Esophagus muscularis mucosa (tissue), 4 donors: ENCODE measurements at places on chromosomes 2 and 18. TPM values are rescaled to one million over a fixed set of nuclear protein-coding genes. Genes with fewer than 3 reads are reported as not detected.

DNA sequence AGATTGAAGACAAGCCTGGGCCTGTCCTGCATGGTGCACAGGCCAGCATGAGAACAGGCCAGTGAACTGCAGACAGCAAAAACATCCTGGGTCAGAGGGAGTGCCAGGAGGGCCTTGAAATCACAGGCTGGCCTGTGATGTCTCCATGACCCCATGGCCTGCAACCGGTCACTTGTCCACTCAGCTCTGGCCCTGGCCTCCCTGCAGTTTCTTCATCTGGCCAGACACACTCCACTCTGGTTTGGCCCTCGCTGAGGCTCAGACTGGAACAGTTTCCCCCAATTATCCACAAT lies 12.6 kb downstream of the CYRIA start:
- no peak for DNase-seq

SETBP1 gene
- 40.9 TPM for total RNA-seq

DNA sequence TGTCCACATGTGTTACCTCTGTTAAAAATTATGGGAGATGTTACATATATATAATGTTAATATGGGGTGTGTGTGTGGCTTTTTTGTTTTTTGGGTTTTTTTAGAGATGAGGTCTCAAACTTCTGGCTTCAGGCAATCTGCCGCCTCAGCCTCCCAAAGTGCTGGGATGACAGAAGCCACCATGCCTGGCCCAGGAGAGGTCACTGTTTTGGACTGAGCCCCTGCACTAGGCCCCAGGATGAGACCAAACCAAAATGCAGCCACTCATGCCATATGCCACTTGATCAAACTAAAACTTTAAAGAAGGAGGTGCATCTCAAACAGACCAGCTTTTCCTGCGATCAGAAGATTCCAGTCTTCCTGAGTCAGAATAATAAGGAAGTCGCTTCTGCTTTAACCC lies 2.5 kb downstream of the ADI1 start:
- no peak for DNase-seq

- no peak for DNase-seq
Measured at GRCh38 chr18:25962176-25962575, 128.2 kb downstream of the SS18 start.

- no peak for DNase-seq
Measured at GRCh38 chr18:74248189-74248588, 43.6 kb downstream of the CYB5A start.

AQP12B gene
- total RNA-seq, result not detected

GRCh38 chr2:232750135-232750671 lies 26.2 kb downstream of the KCNJ13 start:
- DNase-seq, result no peak

DNA sequence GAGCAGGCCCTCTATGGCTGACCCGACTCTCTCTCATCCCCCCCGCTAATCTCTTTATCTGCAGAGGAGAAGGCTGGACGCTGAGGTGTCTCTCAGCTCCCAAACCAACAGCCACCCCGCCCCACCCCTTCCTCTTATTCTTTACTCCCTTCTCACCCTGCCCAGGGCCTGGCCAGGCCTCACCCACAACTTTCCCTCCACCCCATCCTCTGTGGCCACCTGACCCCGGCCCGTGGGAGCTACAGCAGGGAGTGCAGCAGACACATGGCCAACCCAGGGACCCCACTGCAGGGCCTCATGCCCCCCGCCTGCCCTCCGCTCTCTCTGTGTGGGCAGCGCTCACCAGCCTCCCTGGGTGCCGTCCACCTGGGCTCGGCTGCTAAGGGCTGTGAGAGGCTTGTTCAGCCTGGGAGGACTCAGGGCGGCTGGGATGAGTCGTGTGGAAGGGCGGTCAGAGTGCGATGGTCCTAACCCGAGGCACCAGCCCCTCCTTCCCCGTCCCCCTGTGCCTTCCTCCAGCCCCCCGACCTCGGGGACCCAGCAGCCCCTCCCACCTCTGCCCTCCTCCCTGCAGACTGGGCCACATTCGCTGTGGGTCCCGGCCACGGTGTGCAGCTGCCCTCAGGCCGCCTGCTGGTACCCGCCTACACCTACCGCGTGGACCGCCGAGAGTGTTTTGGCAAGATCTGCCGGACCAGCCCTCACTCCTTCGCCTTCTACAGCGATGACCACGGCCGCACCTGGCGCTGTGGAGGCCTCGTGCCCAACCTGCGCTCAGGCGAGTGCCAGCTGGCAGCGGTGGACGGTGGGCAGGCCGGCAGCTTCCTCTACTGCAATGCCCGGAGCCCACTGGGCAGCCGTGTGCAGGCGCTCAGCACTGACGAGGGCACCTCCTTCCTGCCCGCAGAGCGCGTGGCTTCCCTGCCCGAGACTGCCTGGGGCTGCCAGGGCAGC lies 6.8 kb downstream of the NEU4 start:
- DNase-seq, result no peak

DNA sequence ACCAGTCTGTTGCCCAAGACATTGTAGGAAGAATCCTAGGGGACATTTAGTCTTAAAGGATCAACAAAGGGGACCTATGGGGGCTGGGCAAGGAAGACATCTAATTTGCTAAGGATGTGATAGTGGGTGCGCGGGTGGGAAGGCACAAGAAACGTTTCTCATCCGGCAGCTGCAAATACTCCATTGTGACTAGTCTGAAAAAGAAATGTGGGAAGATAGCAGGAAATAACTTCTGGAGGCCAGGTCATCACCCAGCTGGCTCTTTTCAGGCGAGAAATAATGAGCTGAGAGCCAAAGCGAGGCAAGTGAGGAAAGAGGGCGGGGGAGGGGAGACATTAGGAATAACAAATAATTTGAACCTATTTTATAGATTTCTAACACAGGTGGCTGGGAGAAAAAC lies 70.3 kb upstream of the NCK2 start:
- DNase-seq, result peak; percentile 90

- DNase-seq, result no peak
Measured at GRCh38 chr2:218998414-218999002, 5.3 kb upstream of the CRYBA2 start.

REG3G gene
- total RNA-seq, result not detected

DNA sequence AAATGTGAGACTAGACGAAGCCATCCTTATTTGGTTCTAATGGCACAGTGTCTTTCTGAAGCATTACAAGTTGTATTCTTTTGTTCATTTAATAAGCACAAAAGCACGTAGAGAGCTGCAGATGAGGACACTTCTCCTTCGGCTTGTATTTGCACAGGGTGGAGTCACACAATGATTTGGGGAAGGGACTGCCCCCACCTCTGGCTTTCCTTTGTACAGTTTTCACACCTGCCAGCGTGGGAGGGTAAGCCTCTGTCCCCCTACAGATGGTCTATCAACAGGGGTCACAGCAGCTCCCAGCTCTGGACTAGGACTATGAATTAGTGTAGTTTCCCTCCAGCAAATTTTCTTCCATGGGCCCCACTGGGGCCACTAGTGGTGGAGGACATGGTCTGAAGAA lies 108.2 kb upstream of the KLHL14 start:
- no peak for DNase-seq

AKAIN1 gene
- total RNA-seq, result not detected

LRATD1 gene
- total RNA-seq, result 5.6 TPM

DNA sequence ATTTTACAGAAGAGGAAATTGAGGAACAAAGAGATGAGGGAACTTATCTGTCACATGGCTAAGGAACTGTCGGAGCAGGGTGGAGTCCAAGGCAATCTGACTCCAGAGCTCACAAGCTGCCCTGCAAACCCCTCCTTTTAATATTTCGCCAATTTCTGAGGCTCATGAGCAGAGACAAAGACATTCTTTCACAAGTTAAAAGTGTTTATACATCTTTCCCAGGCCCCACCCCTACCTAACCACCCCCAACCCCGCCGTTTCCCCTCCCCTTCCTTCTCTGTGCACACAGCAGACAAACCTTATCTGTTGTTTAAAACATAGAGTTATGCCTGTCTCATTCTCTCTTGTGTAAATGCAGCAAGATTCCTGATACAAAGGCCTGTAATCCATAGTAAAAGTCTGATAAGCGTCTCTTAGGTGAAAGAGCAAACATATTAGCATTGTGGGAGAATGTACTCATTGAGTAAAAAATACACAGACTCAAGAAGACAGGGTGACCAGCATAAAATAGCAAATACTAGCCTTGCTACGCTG lies 44.3 kb downstream of the EPHA4 start:
- DNase-seq, result peak; percentile 60

NT5C1B gene
- total RNA-seq, result not detected

POTEJ gene
- not detected for total RNA-seq

R3HDM1 gene
- total RNA-seq, result 19.8 TPM
